Amygdala (tissue), 56 donors: ENCODE measurements at places on chromosomes 16 and 17.

- no peak for DNase-seq
Measured at GRCh38 chr17:73717690-73718089, 73.4 kb upstream of the SDK2 start.

GRCh38 chr17:2089021-2089422 is 34.1 kb downstream of the HIC1 start:
- DNase-seq = no peak

DNA sequence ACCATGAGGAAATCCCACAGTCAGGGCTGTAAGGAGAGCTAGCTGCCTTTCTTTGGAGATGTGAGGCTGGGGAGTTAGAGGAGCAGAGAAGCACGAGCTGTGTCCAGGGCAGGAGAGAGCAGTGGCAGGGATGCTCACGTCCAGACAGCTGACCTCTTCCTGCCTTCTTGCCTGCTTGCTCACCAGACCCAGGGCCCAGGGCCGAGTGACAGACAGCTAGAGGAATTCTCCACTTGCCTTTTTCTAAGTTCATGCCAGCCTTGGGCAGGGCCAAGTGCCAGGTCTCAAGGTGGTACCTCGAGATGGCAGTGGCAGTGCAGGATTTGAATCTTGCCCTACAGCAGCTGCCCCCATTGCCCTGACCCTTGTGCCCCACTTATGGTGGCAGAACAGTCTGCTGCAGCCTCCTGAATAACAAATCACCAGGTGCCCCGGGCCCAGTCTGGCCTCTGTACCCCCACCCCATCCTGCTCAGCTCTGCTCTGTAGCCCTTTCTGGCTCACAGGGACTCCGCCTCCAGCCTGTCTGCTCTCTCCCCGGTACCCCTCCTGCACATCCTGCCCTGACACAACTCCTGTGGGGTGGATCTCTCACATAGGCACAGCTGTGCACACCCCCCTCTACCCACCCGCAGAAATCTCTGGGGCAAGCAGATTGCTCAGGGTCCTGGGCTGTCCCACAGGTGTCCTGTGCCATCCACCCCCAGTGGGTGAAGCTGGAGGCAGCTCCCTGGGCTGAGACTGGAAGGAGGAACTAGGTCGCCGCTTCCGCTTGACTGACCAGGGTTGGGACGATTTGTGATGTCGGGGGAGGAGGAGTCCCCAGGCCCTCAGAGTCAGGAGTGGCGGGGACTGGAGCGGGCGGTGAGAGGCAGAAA is 25.9 kb downstream of the GRIN2C start:
- DNase-seq = peak; percentile 59

GRCh38 chr16:86598607-86599565 is 20.5 kb downstream of the FOXL1 start:
- no peak for DNase-seq

GRCh38 chr17:50689251-50689650 is 18.5 kb downstream of the ANKRD40 start:
- DNase-seq = no peak

DNA sequence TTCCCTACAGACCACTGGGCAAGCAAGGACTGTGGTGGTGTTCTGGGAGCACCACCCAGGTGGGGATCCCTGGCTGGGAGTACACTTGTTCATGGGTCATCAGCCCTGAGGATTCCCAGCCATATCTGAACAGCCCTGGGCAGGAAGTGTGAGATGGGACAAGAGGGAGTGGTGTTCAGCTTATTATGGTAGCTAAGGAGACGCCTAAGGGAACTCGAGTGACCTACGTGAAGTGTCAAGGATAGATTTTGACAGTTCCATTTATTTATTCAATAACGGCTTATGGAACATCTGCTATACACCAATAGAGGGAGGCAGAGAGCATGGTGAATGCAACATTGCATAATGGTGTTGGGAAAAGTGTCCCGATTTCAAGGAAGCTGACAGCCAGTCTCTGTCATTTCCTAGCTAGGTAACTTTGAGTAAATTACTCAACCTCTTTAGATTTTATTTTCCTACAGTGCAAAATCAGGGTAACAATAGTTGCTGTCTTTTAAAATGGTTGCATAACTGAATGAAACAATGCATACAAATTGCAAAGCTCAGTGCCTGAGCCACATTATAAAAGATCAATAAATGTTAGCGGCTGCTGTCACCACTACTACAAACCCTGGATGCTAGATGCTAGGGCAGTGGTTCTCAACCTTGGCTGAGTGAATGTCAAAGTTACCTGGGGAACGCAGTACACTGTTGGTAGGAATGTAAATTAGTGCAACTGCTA is 534.1 kb downstream of the GRIN2A start:
- DNase-seq = no peak

GRCh38 chr16:85101956-85102630 is 10.2 kb downstream of the CIBAR2 start:
- no peak for DNase-seq

DNA sequence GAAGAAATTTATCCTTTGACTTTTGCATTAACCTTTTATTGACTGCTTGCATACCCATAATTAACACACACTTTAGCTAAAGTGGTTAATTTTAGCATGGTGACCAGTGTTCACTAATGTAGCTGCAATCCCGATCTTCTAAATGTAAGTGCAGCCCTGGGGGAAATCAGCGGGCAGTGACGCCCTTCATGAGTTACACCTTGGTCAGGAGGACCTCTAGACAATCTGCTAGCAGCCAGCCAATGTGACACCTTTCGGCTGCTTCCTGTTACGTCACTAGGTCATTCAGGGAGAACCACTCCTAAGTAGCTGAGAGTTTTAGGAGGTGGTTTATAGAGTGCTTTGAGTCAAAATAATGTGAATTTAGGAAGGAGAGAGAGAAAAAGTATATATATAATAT is 180.5 kb downstream of the IRX3 start:
- no peak for DNase-seq

DNA sequence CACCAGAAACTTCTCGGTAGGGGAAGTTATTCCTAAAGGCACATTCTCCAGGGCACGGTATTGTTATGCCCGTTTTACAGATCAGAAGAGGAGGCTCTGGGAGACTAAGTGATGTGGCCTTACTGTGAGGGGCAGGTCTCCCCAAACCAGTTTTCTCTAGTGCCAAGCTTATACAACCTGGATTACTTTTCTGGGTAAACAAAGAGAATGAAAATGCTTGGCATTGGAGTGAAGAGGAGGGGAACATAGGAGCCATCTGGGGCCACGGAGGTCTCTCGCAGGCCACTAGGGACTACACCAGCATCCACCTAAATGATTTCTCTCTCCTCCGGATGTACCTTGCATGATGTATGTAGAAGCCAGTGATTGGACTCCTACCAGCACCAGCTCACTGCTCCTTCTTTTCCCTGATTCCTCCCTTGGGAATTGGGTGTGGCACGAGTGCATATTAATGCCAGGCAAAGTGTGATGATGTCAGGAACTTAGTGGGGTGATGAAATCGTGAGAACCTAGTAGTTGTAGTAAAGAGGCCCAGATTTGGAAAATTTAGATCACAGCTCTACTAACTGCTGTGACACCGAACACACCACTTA is 674 bp downstream of the TOM1L1 start:
- DNase-seq = no peak

DNA sequence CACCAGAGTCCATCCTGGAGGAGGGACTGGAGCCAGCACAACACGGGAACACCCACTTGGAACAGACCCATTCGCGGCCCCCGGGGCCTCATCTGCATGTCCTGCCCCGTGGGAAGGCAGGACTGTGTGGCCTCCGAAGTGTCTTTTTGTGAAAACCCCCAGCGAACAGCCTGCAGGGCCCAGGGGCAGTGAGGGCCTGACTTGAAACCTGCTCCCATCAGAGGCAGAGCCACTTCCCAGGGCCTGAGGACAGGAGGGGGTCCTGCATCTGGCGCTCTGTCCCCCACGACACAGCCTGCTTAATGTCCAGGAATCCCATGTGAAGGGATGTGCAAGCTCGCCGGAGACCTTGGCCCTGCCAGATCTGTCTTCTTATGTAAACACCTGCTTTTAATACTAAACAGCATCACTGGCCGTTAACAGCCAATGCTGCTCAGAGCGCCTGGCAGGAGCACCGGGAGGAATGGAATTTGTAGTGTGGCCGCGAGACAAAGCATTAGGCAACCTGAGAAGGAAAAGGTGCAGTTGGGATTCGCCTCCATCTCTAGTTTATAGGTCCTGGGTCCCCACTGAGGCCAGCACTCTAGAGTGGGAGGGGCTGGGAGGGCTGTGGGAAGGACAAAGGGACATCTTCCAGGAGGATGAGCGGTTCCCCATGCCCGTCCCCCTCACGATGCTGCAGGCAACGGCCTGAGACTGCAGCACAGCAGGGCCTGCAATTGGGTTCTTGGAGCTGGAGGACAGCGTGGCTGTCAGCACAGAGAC is 9.6 kb upstream of the EVPL start:
- no peak for DNase-seq

GRCh38 chr17:27624539-27624938 is 6.4 kb upstream of the LGALS9 start:
- no peak for DNase-seq
